ENCODE measurements at places on chromosomes 5 and 9. TPM values are rescaled to one million over a fixed set of nuclear protein-coding genes. Genes with fewer than 3 reads are reported as not detected.
A peak's percentile ranks its signal among the peaks of the same experiment; 100 is the strongest.

GRCh38 chr5:151075698-151076331 is 5.0 kb downstream of the TNIP1 start:
- no peak for DNase-seq

DNA sequence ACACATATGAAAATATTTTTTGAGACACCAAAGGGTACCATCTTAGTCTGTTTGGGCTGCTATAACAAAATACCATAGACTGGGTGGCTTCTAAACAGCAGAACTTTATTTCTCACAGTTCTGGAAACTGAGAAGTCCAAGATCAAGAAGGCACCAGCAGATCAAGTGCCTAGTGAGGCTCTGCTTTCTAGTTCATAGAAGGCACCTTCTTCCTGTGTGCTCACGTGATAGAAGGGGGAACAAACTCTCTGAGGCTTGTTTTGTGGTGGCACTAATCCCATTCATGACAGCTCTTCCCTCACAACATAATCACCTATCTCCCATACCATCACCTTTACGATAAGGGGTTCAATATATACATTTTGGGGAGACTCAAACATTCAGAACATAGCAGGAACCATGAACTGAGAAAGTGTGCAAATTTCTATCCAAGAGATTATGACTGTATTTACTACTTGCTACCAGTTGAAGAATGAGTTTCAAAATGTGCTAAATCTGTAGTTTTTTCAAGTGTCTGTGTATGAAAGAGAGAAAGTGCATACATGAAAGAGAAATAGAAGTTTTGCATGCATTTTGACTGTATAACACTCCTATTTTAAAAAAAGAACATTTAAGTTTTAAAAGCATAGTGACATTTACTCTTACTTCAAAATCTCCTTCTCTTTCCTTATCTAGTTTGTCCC is 207.3 kb downstream of the PARP8 start:
- DNase-seq: no peak

DNA sequence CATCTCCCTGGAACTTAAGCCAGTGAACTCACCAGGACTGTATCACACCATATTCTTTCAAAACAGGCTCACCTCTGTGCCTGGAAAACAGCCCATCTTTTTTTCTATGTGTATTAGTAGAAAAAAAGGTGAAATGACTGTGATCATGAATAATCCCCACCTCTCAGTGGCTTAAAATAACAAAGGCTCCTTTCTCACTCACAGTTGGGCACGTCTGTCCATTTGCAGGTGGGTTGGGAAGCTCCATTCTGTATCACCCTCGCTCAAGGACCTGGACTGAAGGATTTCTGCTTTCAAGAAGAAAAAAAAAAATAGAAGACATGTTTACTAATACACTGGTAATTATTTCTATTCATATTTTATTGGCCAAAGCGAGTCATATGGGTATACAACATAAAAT is 17.3 kb upstream of the FGF1 start:
- DNase-seq: no peak

- peak; percentile 74 for DNase-seq
Observed at GRCh38 chr9:70411930-70412831, 2.3 kb downstream of the KLF9 start.

GRCh38 chr5:956941-957747 is 51.5 kb upstream of the NKD2 start:
- DNase-seq: peak; percentile 68

- no peak for DNase-seq
Observed at GRCh38 chr5:76710991-76711390, 4.9 kb upstream of the F2R start.

DNA sequence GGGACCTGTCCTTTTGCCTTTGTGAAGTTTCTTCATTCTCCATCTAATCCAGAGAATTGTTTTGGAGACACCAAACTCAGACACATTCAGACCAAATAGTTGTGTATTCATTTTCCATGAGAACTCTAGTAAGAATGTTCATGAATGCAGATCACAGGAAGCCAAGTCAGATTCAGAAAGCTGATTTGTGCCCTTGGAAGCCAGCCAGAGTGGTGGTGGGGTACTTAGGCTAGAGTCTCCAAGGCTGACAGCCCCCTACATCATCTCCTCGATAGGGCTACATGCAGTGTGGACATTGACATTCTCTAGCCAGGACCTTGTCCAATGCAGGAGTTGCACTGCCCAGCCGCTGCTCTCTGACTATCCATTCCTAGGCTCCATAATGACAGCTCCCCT is 137.6 kb downstream of the UGCG start:
- no peak for DNase-seq

- no peak for DNase-seq
Observed at GRCh38 chr9:130867556-130867955, 29.1 kb downstream of the QRFP start.

DNA sequence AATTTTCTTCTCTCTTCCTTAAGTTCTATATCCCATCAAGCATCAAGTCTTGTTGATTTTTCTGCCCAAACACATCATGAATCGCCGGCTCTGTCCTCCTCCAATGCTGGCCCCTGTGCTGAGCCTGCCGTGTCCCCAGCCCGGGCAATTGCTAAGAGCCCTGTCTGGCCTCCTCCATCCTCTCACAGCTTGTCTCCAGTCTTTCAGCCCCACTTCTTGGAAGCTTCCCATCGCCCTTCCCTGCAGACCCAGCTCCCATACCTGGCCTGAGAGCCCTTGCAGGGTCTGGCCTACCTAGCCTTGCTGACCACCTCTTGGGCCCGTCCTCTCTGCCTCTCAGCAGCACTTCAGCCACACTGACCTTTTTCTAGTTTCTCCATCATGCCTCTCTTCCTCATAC is 61.9 kb downstream of the COL15A1 start:
- DNase-seq: no peak

GRCh38 chr5:135355169-135355568 is 43.9 kb downstream of the MACROH2A1 start:
- DNase-seq: no peak

DNA sequence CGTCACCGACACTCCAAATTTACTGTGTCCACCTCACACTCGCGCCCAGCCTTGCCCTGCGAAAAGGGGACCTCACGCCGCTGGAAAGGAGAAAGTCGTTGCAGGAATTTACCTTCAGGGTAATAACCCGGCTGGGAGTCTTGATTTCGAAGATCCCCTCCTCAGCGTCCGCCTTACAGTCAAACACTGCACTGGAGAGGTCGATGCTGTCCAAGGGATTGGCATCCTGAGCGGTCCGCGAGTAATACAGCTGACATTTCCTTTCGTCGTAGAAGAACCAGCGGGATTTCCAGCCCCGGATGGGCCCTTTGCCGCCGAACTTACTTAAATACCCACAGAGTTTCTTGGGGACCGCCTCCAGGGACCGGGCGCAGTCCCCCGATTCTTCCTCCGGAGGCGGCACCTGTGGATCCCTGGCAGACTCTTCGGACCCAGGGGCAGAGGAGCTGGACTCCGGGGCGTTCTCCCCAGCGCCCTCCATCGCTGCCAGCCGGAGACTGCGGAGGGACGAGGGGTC is 330 bp downstream of the TBC1D2 start:
- no peak for DNase-seq

DNA sequence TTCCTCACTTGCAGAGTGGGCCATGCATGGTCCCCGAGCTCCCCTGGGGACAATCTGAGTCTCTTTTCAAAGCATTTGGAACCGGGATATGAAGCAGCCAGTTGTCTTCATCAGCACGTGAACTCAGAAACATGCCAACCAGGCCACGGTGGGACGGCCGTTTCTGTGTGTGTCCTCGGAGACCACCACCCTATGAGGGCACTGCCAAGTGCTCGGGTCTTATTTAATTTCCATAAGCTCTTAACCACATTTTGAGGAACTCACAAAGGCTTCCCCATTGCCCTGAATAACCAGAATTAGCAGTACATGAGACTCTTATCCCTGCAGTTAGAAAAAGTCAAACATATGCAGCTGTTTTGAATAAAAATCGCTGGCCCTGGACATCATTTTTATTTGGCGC is 60.1 kb downstream of the OTULIN start:
- no peak for DNase-seq

GRCh38 chr5:119400245-119400644 is 44.4 kb downstream of the TNFAIP8 start:
- no peak for DNase-seq

GRCh38 chr5:17805227-17805825 is 171.1 kb downstream of the TAF11L14 start:
- no peak for DNase-seq

- DNase-seq: no peak
Observed at GRCh38 chr5:89268460-89268859, 385.5 kb upstream of the MEF2C start.

DNA sequence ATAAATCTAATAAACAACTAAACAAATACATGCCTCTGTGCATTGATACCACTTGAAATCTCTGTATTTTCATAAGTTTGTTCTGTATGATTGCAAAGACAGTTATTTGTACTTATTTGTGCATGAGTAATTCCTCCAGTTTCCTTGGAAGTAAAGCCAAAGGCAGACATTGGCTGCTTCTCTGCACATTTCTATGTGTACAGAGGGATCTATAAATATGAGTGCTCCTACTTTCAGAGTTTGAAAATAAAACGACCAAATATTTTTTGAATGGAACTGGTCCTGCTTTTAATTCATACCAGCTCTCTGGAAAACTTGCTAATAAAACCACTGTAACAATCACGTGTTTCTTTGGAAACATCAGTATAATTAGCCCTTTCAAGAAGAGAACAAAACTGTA is 306.5 kb downstream of the MAN2A1 start:
- DNase-seq: no peak

DNA sequence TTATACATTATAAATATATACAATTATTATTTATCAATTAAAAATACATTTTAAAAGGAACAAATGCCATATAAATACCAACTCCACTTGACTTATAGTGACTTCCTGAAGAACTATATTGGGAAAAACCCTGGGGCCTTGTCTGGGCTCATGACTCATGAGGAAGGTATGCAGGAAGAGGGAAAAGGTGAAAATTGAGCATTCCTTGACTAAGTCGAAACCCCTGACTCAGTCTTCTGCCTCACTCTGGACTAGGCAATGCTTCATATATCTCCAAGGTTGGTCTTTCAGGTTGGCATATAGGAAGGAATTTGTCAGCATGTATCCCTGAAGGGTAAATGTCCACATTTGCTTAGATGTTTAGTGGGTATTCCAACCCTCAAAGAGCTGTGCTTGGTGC is 78.5 kb downstream of the SH3TC2 start:
- peak; percentile 25 for DNase-seq

DNA sequence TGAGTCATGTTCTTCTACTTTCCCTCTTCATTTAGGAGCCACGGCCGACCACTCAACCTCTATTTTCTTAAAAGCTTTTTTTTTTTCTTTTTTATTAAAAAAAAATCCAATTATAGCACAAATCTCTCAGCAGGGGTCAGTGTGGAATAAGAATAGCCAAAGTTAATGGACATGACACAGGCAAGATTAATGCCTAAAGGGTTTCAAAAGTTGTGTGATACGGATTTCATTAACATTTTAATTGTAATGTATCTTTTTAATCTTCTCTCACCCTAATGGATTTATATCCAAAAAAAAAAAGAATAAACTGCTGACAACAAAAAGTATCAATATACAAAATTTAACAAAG is 5.4 kb downstream of the NACC2 start:
- DNase-seq: no peak

- DNase-seq: peak; percentile 13
Observed at GRCh38 chr5:105506692-105507277, 1944.2 kb upstream of the NUDT12 start.

- no peak for DNase-seq
Observed at GRCh38 chr9:104351726-104352125, 152.3 kb upstream of the OR13F1 start.

- no peak for DNase-seq
Observed at GRCh38 chr9:112258106-112258505, 75.3 kb downstream of the PTBP3 start.

DNA sequence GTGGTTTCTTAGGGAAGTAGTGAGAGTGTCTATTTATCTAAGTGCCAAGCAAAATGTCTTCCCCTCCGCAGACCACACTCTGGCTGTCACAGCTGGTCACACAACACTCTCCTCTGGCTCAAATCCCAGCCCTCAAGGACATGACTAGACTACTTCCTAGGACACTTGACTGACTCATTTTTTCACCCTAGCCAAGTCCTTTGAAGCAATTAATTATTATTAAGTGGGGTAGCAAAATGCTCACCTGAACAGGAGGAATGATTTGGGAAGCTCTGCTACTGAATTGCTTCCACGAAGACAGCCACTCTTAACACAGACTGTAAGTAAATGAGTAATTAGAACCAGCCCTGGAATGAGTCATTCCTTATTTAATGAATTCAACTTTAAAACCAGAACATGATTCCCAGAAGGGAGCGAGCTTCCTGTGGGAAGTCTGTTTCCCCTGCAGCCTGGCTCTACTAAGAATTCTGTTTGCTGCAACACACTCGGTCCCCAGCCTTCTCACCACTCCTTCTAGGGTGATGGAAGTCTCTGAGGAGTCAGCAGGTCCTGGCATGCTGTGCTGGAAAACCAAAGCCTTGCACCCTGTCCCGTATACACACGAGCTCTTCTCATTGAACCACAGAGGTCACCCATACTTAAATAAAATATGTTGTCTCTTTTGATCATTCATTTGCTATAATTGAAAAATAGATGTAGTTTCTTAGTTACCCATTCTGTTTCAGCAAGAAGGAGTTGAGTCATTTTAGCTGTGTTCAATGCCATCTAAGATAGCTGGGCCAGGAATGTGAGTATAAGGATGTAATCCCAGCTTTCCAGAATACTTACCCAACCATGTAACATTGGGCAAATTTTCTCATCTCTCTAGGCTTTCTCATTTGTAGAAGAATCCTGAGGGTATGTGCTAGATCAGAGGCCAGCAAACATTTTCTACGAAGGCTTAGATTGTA is 218.6 kb upstream of the RASEF start:
- DNase-seq: no peak

- no peak for DNase-seq
Observed at GRCh38 chr5:161546095-161546469, 443 bp downstream of the GABRB2 start.

Gene NIPAL4
- not detected for total RNA-seq

Gene PHF24
- total RNA-seq: 0.37 TPM

Gene PNPLA7
- total RNA-seq: 0.07 TPM

Gene GABRP
- total RNA-seq: 2.2 TPM

Gene GABRA6
- not detected for total RNA-seq

Gene DDX46
- 27.9 TPM for total RNA-seq

Gene GARNL3
- total RNA-seq: 6.7 TPM

Gene CCNI2
- 0.07 TPM for total RNA-seq

Gene NMUR2
- not detected for total RNA-seq

Gene MAP1B
- total RNA-seq: 31.1 TPM
